H1 (cell line): ENCODE measurements at places on chromosomes 5 and 9.

DNA sequence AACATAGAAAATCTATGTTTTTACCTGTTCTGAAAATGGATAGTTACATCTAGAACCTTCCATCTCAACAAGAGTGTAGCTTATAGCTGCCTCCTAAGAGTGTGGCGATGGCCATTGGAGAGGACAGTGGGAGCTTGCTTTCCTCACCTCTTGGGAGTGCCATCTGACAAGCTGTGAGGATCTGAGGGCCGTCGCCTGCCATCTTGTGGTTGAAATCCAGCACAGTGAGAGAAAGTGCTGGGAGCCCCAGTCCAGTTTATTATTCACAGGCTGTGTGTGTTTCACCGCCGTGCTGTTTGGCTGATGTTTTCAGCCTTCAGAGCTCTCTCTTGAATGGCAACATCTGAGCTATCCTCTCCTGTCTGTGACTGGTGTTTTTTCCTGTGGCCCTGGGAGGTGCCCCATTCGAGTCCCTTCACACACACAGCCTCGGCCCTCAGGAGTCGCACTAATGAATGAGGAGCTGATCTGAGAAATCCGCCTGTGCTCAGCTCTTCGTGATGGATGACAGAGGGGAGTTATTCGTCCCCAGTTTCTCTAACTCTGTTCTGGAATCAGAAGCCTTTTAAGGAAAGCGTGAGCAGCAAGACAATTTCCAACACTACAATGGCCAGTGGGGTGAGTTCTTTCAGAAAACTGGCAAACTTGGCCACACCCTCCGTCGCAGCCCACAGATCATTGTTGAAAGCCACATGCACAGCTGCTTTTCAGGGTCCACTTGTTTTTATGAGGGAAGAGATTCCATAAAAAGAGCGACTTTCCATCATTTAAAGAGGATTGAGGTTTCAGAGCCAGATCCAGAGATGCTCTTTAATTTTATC is 170.3 kb downstream of the PDZD2 start:
- DNase-seq, result peak; percentile 75

DNA sequence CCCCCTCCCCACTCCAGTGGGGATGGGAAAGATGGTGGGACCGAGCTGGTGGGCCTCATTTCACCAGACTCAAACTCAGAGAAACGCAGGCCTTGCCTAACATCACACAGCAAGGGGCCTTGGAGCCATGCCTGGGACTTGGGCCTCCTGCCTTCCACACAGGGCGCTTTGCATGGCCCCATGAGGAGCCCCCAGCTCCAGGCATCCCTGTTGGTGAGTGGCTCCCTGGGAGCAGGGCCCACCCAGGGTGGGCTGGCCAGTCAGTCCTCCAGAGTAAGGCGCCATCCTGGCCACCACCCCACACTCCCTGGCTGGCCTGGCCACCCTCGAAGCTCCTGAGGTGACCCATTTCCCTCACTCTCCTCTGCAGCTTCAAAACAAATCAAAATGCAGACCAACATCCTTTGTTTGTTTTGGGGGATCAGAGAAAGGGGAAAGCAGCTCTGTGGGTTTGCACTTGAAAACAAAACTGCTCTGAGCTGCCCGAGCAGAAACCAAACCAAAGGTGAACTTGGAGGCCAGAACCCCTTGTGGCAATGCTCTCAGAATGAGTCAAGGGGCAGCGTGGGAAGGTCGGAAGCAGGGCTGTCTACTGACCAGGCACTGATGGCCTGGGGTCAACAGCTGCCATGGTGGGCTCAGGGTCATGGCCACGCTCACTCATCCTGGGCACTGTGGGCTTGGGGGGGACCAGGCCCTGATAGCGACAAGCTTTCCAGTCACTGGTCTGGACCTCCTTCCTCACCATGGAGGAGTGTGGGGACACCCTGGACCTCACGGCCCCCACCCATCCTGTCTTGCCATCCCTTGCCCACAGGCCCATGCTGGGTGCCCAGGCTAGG is 37.0 kb upstream of the VDAC1 start:
- no peak for DNase-seq

- DNase-seq, result no peak
These were observed 24.2 kb downstream of the CSNK1A1 start for GRCh38 chr5:149526845-149527590.

DNA sequence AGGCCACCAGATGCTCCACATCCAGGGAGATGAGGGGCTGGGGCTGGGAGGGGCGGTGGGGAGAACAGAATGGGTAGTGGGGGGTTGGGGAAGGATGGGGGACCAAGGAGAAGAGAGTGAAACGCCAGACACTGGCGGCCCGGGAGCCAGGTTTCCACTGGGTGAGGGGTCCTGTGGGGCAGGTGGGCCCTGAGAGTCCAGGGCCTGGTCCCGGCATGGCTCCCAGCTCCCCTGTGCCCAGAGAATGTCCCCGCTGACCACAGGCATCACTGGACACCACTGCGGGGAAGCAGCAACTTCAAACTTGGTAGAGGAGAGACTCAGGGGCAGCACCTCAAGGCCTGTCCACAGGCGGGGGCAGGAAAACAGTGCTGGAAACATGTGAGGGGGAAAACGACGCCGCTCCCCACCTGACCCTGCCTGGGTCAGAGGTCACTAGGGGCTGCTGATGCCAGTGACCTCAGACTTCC is 13.2 kb downstream of the NINJ1 start:
- DNase-seq, result no peak

GRCh38 chr9:117782931-117783788 is 79.0 kb downstream of the TLR4 start:
- DNase-seq, result peak; percentile 54

- DNase-seq, result no peak
These were observed 740.4 kb upstream of the RIOK2 start for GRCh38 chr5:97923496-97923895.

DNA sequence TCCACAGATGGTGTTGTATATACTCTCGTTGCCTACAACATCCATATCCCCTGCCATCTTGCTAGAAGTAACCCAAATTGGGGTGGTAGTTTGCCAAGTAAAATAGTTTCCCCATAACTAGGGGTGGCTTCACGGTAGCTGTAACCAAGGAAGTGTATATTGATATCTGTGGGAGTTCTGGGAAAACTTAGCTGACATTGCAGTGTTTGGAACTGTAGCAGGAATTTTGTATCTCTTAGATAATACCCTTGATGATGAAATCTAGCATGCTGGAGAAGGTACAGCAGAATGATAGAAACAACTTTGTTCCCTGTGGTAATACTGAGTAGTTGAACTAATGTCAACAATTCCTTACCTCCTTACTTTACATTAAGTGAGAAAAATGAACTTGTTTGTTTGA is 29.8 kb downstream of the FBXL7 start:
- DNase-seq, result no peak

DNA sequence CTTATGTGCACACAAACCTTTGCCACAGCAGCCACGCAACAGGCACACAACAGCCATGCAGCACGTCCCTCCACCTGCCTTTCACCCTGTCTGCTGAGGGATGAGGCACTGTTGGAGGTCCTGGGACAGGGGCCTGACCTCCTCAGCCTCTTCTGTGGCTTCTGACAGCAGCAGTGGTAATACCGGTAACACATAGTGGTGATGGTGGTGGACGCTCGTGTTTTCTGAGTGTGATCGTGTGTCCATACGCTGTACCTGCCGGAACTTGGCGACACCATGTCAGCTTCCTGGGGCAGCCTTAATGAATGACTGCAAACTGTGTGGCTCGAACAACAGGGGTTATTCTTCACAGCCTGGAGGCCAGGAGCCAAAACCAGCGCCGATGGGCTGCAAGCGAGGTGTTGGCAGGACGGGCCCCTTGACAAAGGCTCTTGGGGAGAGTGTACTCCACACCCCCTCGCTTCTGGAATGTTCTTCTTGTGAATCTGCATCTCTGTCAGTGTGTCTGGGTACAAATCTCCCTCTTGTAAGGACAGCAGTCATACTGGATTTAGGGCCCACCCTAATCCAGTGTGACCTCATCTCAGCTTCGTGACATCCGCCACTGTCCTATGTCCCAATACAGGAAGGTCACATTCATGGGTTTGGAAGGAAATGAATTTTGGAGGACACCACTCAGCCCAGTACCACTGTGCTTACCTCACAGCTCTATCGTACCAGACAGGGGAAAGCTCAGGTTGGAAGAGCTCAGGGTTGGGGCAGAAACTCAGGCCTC is 55.3 kb upstream of the EXOC3 start:
- no peak for DNase-seq

GRCh38 chr5:59137846-59138245 is 555.0 kb downstream of the RAB3C start:
- no peak for DNase-seq

- no peak for DNase-seq
These were observed 9.1 kb upstream of the ARHGEF37 start for GRCh38 chr5:149572170-149572569.

- DNase-seq, result no peak
These were observed 13.7 kb upstream of the CARTPT start for GRCh38 chr5:71705421-71705820.

DNA sequence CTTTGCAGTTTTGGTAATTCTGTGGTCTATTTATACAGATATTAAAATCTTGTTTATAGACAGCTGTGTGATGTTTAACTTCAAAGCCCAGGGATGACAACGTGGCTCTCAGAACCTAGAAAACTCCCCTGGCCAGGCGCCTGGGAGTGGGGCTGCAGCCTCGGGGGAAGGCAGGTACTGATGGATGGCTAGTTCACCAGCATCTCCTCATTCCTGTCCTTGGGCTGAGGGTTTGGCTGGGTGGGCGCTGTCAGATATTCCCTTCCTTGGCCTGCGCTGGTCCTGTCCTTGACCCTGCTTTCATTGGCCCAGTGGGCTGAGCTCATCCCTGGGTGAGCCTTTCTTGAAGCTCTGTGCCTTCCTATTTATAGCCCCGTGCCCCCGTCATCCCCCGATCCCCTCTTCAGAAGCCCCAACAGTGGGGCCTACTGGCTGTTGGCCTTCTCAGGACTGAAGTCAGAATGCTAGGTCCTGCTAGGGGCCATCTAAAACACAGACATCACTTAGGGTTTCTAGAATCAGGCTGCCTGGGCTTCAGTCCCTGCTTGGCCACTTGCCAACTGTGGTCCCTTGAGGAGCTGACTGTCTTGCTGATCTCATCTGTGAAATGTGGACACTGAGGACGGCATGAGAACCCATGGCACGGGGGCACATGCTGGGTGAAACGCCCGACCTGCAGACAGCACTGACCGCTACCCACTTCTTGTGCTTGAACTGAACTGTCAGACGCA is 20.9 kb downstream of the SH3GLB2 start:
- no peak for DNase-seq

- DNase-seq, result no peak
These were observed 348.9 kb upstream of the ISL1 start for GRCh38 chr5:51034222-51034901.

DNA sequence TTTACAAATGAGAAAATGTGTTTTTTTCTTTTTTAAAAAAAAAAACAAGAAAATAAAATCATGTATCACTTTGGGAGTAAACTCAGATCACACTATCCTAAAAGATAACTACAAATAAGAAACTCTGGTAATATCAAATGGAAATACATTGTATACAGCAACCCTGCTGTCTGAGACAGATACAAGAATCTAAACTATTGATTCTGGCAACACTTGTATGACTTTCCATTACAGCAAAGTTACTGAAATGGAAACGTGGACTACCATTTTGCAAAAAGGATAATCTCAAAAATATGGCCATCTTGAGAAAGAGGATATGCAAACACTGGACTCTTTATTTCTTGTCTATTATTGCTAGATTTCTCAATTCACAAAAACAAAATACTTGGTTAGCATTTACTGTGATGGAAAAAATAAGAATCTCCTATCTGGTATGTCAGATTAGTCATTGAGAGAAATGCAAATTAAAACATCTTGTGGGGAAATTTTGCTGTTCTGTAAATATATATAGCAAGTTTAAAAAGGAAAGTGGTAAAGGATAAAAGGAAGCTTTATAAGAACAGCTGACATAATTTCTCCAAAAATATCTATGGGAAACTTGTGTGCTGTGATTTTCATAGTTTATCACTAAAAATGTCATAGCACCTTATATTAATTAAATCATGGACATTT is 112.9 kb upstream of the FER start:
- DNase-seq, result no peak

DNA sequence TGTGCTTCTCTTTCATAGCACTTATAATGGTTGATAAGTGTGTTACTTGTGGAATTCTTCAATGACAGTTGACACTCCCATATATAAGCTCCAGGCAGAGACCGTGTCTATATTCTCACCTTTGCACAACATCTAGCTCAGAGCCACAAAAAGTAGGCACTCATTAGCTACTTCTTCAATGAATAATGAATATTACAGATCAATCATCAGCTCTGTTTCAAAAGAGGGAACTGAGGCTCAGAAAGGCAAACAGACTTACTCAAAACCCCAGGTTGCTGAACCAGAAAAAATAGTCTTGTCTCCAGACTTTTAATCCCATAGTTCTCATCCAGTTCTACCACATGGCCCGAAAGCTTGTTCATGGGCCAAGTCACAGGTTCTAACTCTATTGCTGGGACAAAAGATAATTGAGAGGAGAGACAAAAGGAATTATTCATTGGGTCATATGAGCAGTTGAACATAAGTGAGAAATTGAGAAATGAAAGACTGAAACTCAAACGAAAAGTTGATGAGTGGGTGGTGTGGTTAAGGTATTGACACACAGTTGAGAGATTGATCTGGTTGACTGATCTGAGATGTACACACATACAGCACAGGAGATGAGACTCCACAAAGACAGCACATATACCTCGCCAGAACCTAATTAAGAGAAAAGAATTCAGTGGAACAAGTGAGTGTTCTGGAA is 381.6 kb downstream of the EFNA5 start:
- no peak for DNase-seq

GRCh38 chr9:130417602-130418001 is 27.2 kb upstream of the ASS1 start:
- no peak for DNase-seq

- no peak for DNase-seq
These were observed 11.7 kb downstream of the NIPAL4 start for GRCh38 chr5:157471709-157472108.

GRCh38 chr5:113660206-113660605 is 146.7 kb downstream of the YTHDC2 start:
- no peak for DNase-seq

GRCh38 chr5:91865915-91866314 is 482.8 kb upstream of the ARRDC3 start:
- no peak for DNase-seq

- DNase-seq, result no peak
These were observed 72.7 kb downstream of the PHAX start for GRCh38 chr5:126673477-126673876.

GRCh38 chr5:6713274-6714225 is at the start of gene TENT4A:
Gene TENT4A (plus strand): TSS chr5:6713432. CDS start chr5:6713984, 552 bp downstream.
- DNase-seq, result no peak

GRCh38 chr5:176658817-176659511 is 11.7 kb downstream of the TSPAN17 start:
- no peak for DNase-seq
